ENCODE measurements at places on chromosomes 1 and 21. TPM values are rescaled to one million over a fixed set of nuclear protein-coding genes. Genes with fewer than 3 reads are reported as not detected.

- DNase-seq = no peak
Measured at GRCh38 chr1:204945565-204945977, 74.9 kb downstream of the NFASC start.

DNA sequence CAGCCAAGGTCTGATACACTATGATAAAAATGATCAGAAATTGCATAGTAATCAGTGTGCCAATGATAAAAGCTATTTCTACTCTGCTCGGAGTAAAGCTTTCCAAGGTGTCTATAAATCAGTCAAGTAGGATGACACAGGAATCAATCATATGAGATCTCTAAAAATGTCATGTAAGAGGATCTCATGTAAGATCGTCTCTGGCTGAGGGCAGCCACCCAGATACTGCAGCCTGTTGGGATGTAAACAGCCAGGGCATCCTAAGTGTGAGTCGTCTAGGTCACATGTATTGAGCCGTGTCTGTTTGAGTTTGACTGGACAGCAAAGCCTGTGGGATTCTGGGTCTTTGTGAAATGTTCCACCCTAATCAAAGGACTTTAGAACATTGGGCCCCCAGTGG, 2.8 kb upstream of the TEX35 start:
- DNase-seq = no peak

VANGL2 gene
- total RNA-seq = 11.0 TPM

SV2A gene
- total RNA-seq = 1.1 TPM
